AG08396 (cell line): ENCODE measurements at places on chromosomes 7 and 10.

GRCh38 chr10:26467639-26468038 is 29.5 kb downstream of the APBB1IP start:
- no peak for DNase-seq

DNA sequence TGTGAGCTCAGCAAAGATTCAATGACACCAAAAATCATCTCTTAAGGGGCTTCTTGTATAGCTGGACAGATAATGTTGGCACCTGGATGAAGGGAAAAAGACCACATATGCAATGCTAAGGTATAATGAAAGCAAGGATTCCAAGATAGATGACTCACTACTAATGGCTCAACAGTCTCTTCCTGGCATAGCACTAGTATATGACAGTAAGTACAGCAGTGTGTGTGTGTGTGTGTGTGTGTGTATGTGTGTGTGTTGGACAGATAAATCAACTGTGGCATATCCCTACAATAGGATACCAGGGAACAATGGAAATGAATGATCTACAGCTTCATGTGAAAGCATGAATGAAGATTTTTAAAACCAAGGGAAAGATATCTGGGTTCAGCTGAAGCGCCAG is 257.1 kb downstream of the SFMBT2 start:
- DNase-seq = no peak

- no peak for DNase-seq
These were observed 74.8 kb upstream of the PALS2 start for GRCh38 chr7:24498439-24498838.

- peak; percentile 57 for DNase-seq
These were observed 38.4 kb downstream of the SLC39A12 start for GRCh38 chr10:17989908-17990767.
